NCI-H1048 (cell line): ENCODE measurements at places on chromosomes 2 and 18.

DNA sequence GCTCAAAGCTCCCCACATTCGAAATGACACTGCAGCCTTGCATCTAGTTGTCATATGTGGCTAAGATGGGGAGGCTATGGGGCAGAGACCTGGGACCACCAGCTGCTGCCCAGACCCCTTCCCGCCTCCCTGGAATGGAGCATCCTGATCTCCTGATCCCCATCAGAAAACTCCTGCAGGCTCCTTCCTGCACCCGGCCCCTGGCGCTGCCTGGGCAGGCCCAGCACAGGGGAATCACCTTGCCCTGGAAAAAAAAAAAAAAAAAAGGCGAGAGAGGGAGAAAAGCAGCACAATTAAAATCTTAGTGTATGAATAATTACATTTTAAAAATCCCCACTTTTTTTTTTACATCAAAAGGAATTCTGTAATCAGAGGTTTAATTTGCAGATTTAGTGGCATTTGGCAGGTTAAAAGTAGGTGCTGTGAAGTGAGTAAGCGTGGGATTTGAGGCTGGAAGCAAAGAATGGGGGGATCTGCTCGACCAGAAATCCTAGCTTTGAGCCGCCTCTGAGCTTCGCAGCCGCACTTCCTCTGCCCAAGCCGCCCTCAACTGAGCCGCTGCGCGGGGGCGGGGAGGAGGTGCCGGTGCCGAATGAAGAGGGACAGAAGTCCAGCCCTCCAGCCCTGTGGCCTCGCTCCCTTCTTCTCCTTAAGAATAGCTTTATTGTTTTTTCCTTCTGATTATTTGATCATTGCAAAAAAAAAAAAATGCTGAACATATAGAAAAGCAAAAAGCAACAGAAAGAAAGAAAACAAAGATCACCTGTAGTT lies 30.0 kb downstream of the THNSL2 start:
- DNase-seq, result no peak

GRCh38 chr2:237866101-237866621 lies 6.7 kb downstream of the RAMP1 start:
- DNase-seq, result no peak

DNA sequence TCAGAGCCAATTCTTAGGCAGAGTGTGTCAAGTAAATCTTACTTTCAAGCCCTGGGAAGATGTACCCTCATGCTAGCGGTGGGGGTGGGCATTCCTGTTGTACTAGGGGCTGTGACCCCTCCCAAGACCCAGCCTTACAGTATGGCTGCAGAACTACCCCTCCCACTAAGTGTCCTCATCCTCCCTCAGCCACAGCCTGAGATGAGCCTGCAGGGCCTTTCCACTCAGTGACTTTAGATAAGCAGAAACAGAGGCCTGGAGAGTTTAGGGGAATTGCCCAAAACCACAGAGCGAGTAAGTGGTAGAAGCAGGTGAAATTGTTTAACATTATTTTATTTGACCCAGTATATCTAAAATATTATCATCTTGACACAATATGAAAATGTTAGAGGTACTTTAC lies 36.6 kb downstream of the TTC32 start:
- no peak for DNase-seq

DNA sequence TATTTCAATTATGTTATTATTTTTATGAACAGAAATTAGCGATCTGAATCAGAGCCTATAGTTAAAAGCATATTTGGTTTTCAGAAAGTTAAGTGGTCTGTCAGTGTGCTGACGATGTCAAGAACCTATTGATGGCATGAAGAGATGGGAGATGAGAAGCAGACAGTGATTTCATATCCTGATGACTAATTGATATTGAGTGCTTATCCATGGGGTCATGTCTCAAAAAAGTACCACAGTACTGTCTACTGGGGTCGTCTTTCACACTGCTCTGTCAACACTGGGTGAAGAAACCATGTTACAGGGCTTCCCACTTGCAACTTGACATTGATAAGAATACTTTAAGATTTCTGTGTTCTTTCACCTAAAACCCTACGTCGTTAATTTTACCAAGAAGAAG lies 297.1 kb downstream of the AFF3 start:
- no peak for DNase-seq

- no peak for DNase-seq
Measured at GRCh38 chr18:75158465-75159237, 50.3 kb downstream of the PTGR3 start.

GRCh38 chr18:8868276-8868675 lies 162.9 kb downstream of the MTCL1 start:
- DNase-seq, result no peak

- DNase-seq, result no peak
Measured at GRCh38 chr18:64334748-64335147, 185.9 kb upstream of the LINC00305 start.

DNA sequence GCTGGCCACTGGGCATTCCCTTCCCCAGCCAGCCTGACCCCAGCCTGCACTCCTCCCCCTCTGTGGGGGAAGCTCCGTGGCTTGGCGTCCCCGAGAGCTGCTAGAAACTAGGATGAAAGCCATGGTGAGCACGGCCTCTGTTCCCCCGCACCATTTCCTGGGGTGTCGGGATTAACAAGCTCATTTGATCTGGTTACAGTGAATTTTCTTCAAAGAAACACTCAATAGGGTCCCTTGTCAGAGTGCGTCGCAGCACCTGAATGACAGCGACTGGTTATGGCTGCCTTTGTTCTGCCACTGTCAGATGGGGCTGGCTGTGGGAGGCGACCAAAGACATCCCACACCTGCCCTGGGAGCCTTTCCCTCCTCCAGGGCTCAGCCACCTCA lies 7.7 kb upstream of the ALPI start:
- no peak for DNase-seq

DNA sequence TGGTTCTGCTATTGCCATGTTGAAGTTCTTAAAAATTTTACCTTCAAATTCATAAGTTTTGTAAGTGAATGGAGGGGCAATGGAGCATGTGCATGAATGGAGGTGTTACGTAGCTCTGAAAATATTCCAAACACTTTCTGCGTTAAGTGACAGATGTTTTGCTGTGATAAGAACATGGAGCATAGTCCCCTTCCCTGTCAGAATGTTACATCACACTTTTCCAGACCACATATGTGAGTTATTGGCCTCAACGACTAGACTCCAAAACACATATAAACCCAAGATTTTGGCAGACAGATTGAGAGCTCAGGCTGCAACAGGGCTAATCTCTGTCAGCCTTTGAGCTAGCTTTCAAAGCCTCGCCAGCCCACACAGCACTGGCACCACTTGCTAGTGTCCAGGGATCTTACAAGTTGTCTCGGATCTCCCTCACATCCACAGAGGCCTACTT lies 27.2 kb upstream of the MFSD6 start:
- DNase-seq, result no peak

GRCh38 chr2:70678576-70679143 lies 89.3 kb downstream of the ADD2 start:
- DNase-seq, result no peak

DNA sequence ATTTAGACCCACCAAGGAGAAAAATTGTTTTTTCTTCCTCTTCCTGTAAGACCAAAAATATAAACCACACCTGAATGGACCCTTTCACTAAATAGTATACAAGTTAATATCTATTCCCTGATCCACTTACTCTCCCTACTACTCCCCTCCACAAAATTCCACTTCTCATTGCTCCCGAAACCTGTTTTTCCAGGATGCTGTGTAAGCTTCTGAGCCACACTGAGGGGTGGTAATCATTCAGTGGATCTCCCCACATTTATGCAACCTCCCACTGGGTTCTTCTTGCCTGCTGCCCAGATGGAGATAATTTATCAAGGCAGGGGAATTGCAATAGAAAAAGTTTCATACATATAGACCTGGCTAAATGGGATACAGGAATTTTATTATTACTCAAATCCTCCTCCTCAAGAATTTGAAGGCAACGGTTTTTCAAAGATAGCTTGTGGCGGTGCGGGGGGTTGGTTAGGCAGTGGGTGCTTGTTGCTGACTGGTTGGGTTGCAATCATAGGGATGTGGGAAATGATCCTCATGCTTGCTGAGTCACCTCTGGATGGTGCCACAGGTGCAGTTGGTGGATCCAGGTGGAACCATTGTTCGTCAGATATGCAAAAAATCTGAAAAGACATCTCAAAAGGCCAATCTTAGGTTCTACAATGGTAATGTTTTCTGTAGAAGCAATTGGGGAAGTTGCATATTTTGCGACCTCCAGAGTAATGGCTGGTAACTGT lies 970.3 kb downstream of the CNTNAP5 start:
- no peak for DNase-seq

DNA sequence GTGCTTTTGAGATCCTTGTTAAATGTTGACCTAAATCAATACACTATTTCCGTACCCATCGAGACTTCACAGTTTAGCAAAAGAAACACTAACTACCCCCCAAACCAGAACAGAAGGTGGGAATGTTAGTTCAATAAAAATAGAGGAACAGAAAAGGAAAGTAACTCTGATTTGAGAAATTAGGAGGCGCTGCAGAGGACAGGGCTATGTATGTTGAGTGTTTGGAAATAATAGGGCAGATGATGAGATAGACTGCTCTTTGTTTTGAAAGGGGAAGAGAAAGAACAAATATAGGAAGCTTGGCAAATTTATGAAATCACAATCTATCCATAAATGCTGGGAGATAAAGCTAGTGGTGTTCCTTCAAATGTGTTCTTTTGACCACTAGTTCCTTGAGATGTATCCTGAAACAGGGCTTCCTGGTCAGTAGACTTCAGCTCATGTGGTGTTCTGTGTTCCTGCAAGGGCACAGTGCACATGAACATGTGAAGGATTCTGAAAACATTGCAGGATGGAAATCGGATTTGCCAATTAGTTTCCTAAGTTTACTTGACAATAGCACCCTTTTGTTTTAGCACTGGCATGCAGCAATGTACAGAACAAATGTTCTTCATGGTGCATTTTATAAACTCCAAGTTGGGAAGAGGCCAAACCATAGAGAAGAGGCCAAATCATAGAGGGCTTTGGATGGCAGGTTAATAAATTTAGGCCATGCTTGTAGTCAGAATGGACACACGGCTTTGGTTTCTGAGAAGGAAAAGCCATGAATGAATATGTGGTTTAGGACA lies 39.8 kb downstream of the RHBDD1 start:
- no peak for DNase-seq

- DNase-seq, result no peak
Measured at GRCh38 chr2:10346929-10347561, 44.3 kb downstream of the HPCAL1 start.

- no peak for DNase-seq
Measured at GRCh38 chr2:173419506-173419905, 64.8 kb downstream of the CDCA7 start.

- no peak for DNase-seq
Measured at GRCh38 chr18:22541232-22541631, 123.5 kb upstream of the CTAGE1 start.

DNA sequence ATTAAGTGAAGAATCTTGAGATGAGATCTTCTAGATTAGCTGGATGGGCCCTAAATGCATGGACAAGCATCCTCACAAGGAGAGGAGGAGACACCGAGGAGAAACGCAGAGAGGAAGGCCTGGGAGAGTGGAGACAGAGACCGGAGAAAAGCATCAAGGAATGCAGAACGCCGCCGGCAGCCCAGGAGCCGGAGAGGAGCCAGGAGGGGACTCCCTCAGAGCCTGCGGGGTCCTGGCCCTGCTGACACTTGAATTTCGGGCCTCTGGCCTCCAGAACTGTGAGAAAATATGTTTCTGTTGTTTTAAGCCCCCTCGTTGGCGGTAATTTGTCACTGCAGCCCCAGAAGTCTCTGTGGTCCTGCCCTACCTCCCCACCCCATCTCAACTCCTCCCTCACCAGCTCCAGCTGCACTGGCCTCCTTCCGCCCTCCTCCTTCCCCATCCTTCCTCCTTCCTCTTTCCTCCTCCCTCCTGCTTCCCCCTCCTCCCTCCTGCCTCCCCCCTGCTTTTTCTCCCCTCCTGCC lies 116.7 kb downstream of the TWIST2 start:
- DNase-seq, result no peak

DNA sequence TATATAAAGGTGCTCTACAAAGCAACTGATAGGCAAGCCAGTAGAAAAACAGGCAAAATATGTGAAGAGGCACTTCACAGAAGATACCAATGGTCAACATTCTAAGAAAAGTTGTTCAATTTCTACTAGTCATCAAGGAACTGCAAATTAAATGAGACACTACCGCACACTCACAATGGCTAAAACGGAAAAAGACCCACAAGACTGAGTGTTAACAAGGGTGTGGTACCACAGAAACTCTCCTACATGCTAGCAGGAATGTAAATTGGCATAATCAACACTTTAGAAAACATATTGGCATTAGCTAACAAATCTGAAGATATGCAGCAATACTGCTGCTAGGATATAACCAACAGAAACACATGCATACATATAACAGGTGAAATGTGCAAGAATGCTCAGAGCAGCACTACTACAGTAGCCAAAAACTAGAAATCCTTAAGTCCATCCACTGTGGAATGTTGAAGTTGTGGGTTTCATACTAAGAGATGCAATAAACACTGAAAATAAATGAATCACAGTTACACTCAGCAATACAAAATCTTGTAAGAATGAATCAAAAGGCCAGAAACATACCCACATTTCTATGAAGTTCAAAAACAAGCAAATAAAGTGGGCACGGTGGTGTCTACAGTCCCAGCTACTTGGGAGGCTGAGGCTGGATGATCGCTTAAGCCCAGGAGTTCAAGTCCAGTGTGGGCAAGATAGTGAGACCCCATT lies 9.2 kb downstream of the RNU4ATAC start:
- no peak for DNase-seq

GRCh38 chr2:152950126-152950525 lies 231.7 kb downstream of the ARL6IP6 start:
- DNase-seq, result no peak

GRCh38 chr2:233012301-233012971 lies 620 bp downstream of the NGEF start:
- no peak for DNase-seq

DNA sequence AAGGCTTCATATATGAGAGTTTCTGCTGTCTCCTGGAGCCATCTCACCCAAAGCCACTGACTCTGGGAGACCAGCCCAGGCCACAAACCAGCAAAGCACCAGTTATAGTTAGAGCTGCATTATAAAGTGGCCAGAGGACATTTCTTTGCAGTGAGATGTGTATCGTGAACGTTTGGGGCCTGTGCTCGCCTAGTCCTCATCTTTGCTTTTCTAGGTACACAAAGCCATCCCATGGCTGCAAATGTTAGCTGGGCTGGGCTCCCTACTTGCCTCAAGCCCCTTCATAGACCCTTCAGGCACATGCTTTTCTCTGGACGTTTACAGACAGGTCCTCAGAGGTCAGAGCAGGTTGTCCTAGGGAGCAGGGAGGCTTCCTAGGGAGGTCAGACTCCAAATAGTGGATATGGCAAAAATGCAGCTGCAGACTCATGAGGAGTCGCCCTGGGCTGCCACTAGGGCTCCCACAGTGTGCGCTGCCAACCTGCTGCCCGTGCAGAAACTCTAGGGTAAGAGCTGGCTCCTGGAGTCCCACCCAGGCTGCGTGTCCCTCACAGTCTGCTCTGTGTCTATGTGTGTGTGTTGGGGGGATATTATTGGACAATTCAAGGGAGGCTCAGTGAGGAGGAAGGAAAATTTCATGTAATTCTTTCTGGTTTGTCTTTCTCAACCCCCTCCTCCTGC lies 141.0 kb downstream of the RPIA start:
- DNase-seq, result no peak

GRCh38 chr2:98377544-98377943 lies 31.3 kb downstream of the CNGA3 start:
- DNase-seq, result no peak

- DNase-seq, result no peak
Measured at GRCh38 chr2:66445076-66445924, 10.4 kb downstream of the MEIS1 start.
